ENCODE measurements at places on chromosomes 6 and 20.

GRCh38 chr20:13111249-13111911 is 102.6 kb downstream of the SPTLC3 start:
- no peak for DNase-seq

DNA sequence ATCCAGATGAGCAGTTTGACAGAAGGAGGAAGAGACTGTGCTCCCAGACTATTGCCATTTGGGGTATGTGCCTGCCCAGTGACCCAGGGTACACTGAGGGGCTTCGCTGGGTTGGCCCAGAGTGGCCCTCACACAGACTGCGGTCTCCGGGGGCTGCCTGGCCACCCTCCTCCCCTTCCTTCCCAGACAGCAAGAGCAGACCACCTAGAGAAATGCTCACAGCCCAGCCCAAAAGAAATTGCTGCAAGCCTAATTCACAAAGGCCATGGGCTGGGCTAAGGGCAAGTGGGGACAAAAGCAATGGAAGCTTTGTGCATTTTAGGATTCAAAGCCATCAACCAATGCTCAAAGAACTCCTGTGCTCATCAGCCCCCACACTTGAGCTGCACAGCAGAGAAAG is 277.6 kb downstream of the CDC5L start:
- DNase-seq = no peak

- DNase-seq = peak; percentile 17
Observed at GRCh38 chr6:159961528-159961927, 7.4 kb upstream of the IGF2R start.

- no peak for DNase-seq
Observed at GRCh38 chr6:97865612-97866011, 582.6 kb upstream of the MMS22L start.

GRCh38 chr6:45837541-45838200 is 178.0 kb downstream of the CLIC5 start:
- no peak for DNase-seq

DNA sequence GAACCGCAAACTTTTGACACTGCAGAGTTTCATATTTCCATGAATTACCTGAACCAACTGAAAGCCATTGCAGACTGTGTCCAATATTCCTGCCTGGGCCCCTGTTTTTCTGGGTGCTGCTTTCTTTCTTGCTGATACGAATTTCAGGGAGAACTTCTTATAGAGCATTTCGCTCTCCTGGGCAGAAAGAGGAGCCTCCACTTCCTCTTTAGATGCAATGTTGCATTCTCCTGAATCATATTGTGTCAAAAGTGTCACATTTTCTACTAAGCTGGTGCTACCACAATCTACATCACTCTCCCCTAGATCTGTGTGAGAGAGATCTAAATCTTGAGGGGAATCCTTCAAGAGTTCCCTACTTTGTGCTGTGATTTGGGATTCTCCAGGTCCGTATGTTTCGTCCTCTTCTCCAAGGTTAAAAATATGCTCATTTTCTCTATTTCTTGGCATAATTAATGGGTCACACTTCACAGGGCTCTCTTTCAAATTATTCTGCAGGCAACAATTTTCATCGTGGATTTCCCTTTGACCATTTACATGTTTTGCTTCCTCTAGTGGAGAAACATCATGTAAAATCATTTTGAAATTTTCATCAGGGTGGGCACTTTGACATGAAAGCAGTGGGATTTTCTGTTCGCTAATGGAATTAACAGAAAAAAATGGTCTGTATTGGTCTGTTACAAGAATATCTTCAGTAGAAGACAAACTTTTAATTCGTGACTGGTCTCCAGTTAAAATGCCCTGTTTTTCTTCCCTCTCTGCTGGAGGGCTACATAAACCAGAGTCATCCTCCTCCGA is 102.3 kb downstream of the DST start:
- no peak for DNase-seq

DNA sequence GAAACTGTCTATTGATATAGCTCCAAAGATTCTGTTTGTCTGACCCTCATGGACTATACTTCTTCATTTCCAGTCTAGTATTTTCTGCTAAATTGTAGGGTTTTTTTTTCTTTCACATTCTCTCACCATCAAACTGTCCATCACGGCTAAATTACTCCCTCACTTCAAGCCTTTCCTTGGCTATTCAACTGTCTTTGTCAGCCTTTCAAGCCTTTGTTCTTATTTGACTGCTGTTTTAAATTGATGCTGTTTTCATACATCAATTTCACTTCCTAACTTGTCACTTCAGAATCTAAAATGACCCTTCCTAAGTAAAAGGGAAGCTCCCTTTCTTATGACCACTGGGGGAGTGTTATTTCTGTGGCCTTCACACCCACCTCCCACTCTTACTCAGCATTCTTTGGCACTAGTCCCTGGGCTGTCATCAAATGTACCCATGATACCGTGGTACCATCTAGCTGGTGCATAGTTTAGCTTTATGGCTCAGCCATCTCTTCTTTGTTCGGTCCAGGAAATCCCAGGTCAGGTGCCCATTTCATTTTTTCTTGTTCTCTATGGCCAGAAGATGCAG is 8.6 kb downstream of the GJA1 start:
- no peak for DNase-seq

DNA sequence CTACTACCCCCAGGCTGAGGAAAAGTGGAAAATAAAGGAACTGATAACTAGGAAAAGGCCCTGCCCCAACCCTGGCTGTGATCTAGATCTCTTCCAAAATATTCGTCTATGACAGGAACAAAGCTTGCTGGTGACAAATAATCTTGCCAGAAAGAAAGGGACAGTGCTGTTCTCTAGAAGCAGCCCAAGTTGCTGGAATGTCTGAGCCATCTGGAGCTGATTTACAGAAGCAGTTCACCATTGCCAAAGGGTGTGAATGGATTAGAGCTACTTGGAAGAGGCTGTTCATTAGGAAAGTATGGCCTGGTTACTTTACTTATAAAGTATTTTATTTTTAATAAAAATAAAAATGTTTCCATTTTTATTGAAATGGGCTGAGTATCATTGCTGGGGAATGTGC is 146.3 kb downstream of the EPM2A start:
- DNase-seq = no peak

DNA sequence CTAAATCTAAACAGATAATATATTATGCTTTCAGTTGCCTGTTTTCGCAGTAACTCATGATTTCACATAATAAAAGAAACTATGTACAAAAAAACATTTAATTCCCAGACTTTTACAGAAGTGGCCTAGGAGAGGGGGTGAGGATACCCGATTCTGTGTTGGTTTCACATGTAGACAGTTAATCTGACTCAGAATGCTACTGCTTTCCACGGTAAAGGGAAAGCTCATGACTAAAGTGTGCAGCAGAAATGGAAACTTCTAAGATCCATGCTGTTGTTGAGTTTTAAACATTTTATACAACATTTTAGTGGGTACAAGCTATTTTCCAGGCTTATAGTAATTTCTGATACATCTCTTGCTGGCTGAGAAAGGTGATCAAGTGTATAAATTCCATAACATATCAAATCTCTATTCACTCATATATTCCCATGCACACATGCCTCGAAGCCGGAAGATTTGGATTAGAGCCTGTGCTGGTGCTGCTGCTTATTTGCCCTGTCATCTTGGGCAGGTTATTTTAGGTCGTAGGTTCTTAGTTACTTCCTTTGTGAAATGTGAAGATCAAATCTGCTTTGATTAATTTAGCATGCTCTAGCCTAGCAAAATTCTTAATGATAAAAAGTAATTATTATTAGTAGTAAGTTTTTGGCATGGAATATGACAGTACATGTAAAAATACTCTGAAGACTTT is 896.7 kb upstream of the MAP3K7 start:
- DNase-seq = no peak

DNA sequence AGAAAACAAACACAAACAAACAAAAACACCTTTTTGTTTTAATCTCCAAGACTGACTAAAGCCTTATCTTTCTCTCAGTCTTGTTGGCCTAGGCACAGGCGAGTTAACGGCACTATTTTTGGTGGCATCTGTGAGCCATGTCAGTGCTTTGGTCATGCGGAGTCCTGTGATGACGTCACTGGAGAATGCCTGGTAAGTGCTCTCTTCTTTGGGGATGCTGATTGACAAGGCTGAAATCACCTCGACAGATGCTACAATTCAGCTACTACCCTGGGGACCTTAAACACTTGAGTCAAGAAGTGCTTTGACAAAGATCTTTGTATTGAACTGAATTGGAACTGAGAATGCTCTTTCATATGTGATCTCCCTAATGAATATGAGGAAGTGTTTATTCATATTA is 384.1 kb downstream of the LAMA2 start:
- DNase-seq = no peak

DNA sequence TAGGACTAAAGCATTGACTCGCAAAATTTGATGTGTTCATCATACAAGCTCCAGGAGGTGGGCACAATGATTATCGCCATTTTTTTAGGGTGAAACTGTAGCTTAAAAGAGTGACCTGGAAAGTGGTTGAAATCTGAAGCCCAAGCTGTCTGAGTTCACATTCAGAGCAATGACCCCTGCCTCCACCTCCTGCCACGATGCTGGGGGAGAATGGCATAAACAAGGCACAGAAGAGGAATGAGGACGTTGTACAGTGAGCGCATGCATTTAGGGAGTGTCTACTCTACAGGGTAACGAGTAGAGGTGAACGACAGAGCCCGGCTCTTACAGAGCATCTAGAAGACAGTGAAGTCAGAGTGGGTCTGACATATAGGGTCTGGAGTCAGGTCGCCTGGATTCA is 37.2 kb downstream of the CNKSR3 start:
- no peak for DNase-seq

- peak; percentile 96 for DNase-seq
Observed at GRCh38 chr20:32333988-32334885, 23.9 kb upstream of the ASXL1 start.

Data from kidney capillary endothelial cell (primary cell).